Activated T-cell treated with anti-CD3 and anti-CD28 coated beads, Interleukin-2, amount 50 U/mL, for 4 hours (primary cell): ENCODE measurements at places on chromosomes 5 and 9.

- DNase-seq, result no peak
These were observed 41.1 kb upstream of the TCF7 start for GRCh38 chr5:134073404-134073803.

- no peak for DNase-seq
These were observed 130.1 kb downstream of the GPBP1 start for GRCh38 chr5:57303985-57304384.

- DNase-seq, result no peak
These were observed 5.2 kb downstream of the ATPSCKMT start for GRCh38 chr5:10244342-10244944.

- no peak for DNase-seq
These were observed 55.0 kb downstream of the IPPK start for GRCh38 chr9:92614763-92615461.

- no peak for DNase-seq
These were observed 97.0 kb upstream of the TARS1 start for GRCh38 chr5:33343676-33344327.

- DNase-seq, result no peak
These were observed 40.1 kb upstream of the RNF180 start for GRCh38 chr5:64125521-64125920.

DNA sequence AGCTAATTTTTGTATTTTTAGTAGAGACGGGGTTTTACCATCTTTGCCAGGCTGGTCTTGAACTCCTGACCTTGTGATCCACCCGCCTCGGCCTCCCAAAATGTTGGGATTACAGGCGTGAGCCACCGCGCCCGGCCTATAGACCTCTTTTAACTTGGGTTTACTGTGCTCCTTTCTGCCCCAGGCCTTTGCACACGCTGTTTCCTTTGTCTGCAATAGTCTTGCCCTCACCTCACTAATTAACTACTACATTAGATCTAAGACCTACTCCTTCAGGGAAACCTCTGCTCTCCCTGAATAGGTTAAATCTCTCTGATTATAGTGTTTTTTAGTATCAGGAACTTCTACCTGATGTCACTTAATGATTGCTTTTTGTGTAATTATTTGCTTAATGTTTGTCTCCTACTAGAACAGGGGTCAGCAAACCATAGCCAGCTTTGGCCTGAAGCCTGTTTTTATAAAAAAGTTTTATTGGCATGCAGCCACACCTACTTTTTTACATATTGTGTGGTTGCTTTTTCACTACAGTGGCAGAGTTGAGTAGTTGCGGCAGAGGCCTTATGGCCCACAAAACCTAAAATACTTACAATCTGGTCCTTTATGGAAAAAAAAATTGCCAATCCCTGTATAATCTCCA is 31.2 kb upstream of the TLE1 start:
- DNase-seq, result no peak

DNA sequence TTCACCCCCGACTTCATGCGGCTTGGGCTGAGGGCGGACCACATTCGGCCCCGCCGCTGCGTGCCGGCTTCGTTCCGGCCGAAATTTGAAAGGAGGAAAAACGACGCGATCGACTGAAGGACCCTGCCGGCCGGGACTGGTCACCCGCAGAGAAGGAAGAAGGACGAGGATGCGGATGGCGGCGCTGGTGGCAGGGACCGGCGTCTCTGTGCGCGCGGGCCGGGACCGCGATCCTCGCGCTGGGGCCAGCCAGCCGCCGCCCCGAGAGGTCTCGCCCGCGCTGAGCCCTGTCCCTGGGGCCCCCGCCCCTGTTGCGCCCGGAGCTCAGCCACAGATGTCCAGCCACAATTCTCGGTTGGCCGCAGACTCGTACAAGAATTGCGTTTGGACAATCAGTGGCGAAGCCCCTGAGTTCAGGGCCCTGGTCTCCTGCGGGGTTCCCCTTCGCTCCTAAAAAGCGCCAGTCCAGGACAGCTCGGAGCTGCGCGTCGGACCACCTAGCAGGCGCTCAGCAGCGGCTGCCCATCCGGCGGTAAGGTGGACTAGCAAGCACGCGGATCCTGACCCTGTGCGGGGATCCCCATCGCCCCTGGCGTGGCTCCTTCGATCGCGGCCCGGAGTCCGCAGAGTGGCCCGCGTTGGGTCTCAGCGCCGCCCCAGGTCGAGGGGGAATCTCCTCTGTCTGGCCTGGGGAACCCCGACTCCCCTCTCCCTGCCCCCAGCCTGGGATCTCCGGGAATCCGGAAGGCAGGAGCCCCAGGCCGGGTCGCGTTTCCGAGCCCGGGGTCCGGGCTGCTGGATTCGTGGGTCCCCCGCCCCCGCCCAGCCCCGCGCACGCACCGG is 21.3 kb downstream of the URM1 start:
- no peak for DNase-seq

DNA sequence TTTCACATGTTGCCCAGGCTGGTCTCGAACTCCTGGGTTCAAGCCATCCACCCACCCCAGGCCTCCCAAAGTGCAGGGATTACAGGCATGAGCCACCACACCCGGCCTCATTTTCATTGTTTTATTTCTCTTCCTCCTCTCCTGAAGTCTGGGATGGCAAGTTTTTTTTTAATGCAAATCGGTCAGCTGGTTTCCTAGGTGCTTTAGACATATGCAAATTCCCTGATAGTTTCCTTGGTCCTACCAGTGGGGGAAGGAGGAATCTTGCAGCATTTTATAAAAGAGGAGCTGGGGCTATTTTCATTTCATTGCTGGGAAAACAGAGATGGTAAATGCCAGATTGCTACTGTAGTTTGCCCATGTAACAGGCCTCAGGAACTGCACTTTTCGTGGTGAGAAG is 179.4 kb downstream of the ACTL7B start:
- no peak for DNase-seq

DNA sequence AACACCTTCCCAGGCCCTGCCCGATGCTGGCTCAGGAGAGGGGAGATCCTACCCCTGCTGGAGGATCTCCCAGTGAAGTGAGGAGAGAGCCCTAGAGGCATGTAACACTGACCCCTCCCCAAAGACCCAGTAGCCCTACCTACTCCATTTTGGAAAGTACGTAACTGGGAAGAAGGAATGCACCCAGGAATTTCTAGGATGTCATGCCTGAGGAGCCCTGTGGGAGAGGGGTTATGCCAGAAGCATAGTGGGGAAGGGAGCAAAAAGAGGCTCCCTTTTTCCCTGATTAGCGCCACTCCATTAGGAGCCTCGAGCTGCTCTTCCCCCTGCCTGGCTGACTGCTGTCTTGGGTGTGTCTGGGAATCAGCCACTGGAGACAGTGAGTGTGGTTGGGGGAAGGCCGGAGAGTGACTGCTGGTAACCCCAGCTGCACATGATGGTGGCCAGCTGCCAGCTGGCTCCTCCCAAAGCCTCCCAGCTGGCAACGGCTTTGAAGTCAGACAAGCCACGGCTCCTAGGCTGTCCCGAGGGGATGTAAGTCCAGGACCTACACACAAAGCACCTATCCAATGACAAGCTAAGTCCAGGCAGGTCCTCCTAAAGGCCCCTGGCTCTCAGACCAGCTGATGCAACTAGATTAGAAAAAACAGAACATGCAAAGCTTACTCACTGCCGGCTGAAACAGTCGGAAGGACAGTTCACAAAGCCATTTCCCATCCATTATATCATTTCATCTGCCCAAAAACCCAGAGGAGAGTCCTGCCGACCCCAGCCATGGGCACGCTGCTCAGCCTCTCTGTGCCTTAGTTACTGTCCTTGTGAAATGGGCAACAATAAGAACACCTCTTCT is 136.5 kb upstream of the ABCA1 start:
- no peak for DNase-seq

DNA sequence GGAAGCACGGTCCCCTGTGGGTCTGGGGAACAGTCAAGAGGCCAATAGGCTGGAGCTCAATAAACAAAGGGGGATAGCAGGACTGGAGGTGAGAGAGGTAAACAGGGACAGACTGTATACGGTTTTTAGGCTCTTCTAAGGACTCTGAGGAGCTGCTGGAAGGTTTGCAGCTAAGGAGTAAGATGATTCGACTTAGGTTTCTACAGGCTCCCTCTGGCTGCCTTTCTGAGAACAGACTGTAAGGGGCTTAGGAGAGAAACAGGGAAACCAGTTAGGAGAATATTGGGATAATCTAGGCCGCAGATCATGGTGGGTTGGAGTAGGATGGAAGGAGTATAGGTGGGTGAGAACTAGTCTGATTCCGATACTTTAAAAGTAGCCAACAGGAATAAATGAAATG is 10.4 kb downstream of the CDK5RAP2 start:
- DNase-seq, result no peak

DNA sequence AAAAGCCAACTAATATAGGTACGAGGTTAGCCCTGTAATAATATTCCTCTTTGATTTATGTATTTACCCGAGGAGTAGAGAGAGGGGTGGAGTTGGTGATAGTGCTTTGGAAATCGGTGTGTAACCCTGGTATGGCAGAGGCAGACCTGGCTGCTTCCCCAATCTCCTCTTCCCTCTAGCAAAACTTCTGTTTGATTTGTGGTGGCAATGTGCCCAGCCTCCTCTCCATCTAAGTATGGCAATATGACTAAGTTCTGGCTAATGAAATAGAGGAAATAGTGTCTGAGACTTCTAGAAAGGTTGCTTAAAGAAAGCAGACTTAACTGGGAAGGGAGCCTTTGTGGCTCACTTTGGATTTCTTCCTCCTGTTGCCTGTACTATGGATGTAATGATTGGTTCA is 491.1 kb downstream of the ENC1 start:
- DNase-seq, result no peak

DNA sequence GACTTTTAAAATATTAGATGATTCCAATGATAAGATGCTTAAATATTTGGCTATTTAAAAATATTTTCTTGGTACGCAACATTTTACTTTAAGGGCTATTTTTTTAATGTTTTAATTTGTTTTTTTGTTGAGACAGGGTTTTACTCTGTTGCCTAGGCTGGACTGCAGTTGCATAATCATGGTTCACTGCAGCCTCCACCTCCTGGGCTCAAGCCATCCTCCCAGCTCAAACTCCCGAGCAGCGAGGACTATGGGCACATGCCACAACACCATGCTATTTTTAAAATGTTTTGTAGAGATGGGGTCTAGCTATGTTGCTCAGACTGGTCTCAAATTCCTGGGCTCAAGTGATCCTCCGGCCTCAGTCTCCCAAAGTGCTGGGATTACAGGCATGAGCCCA is 850.2 kb upstream of the DMAC1 start:
- no peak for DNase-seq

DNA sequence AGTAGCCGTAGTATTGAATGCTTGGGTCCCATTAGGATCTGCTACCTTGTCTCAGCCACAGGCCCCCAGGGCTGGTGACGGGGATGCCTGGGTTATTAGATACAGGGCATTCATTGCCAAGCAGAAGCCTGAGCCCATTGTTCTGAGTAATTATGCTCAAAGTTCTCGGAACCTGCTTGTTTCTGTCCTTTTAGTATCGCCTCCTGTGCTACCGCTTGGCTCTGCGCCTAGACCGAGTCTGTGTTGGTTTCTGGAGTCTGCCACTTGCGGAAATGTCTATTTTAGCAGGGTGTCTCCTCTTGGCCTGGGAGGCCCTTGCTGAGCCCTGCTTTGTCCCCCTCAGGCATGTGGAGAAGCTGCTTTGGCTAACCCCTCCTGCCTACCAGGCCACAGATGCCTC is 506.1 kb downstream of the BNC2 start:
- no peak for DNase-seq

GRCh38 chr5:10685115-10685521 is 75.9 kb downstream of the DAP start:
- DNase-seq, result no peak

GRCh38 chr9:107894572-107895261 is 405.1 kb upstream of the KLF4 start:
- no peak for DNase-seq

DNA sequence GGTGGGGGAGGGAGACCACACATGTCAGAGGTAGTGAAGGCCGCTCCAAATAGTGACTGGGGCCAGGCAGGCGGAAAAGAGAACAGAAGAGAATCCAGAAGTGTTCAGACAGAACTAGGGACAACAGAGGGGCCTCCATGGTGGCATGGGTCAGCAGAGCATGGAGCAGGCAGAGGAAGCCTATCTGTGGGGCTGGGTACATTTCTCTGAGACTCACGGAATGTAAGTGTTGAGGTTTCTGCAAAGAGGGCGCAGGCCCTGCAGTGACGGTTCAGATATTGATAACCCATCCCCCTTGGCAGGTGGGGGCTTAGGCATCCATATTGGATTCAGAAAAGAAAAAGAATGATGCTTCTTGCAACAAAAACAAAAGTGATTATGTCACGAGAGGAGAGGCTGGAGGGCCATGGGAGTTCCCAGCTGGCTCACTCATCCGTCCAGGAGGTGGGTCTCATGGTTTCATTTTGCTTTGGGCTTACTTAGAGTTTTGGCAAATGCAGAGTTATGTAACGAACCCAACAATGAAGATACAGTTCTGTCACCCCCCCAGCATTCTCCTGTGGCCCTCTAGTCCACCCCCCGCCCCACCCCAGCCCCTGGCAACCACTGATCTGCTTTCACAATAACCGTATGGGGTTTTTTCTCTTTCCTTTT is 5.4 kb upstream of the RMND5B start:
- DNase-seq, result no peak

DNA sequence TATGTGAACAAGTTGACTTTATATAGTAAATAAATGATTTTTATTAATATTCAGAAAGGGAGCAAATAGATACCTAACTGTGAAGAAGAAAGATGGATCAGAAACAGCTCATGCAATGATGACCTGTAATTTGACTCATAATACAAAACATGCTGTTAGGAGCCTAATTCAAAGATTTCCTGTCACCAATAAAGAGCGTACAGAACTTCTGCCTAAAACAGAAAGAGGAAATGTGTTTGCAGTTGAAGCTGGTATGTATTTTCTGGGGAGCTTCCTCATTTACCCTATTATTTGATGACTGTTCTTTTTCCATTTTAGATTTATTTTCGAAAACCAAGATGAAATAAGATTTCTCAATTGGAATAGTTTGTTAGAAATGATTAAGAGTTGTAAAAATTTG is 11.4 kb downstream of the YTHDC2 start:
- no peak for DNase-seq

DNA sequence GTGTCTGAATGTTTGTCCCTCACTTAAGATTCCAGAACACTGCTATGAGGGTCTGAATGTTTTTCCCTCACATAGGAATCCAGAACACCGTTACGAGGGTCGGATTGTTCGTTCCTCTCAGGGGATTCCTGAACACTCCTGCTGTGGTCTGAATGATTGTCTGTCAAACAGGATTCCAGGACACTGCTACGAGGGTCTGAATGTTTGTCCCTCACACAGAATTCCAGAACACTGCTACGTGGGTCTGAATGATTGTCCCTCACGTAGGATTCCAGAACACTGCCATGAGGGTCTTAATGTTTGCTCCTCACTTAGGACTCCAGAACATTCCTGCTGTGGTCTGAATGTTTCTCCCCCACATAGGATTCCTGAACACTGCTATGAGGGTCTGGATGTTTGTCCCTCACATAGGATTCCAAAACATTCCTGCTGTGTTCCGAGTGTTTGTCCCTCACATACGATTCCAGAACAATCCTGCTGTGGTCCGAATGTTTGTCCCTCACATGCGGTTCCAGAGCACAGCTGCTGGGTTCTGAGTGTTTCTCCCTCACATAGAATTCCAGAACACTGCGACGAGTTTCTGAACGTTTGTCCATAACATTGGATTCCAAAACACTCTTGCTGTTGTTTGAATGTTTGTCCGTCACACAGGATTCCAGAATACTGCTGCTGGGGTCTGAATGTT is 199.5 kb downstream of the FOXD4L6 start:
- DNase-seq, result no peak
